Kasumi-1 (cell line): ENCODE measurements at places on chromosomes 11 and 22.

DNA sequence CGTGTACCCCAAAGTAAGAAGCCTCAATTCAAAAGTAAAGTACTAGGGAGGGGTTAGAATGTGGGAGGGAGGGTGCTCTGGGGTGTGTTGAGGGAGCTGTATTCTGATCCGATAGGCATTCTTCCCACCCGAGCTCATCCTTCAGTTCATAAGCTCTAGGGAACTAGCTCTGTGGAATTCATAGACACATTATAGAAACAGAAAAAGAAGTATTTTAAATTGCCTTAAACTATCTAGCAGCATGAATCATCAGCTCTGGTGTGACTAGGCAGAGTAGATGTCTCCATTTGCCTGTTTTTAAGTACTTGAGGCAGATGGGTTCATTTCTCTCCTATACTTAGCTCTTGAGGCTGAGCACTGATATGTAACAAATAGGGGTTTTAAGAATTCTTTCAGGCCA, 7.3 kb upstream of the SGSM3 start:
- no peak for DNase-seq

DNA sequence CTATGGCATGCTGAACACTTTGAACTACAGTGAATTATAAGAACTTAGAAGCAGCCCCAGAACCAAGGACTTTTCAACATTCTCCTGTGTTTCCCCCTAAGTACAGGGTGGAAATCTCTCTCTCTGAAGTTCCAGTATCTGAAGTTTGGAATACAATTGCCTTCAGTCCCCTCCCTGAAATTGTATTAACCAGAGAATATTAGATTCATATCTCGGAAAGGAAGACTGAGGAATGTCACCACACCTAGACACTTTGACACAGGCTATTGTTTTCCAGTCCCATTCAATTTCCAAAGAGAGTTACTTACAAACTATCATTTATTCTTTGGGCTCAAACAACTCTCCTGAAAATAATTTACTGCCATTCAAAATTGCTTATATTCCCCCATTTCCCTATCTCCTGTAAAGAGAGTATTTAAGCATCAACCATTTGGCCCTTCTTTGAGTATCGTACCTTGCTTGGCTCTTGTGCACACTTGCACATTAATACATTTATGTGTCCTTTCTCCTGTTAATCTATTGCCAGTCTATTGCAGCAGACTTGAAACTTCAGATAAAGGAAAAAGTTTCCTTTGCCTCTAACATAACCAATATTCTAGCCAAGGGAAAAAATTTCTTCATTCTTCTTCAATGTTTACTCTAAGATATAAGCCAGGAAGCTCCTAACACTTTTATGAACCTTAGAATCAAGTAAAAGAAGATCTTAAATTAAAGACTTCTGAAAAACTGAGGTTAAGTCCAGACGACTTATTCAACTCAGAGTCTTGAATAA, 402.4 kb upstream of the DDI1 start:
- DNase-seq, result no peak

GRCh38 chr11:113974741-113975470, at the start of gene HTR3A:
HTR3A (plus strand) TSS chr11:113975108; CDS start chr11:113975326, 218 bp downstream.
- no peak for DNase-seq

DNA sequence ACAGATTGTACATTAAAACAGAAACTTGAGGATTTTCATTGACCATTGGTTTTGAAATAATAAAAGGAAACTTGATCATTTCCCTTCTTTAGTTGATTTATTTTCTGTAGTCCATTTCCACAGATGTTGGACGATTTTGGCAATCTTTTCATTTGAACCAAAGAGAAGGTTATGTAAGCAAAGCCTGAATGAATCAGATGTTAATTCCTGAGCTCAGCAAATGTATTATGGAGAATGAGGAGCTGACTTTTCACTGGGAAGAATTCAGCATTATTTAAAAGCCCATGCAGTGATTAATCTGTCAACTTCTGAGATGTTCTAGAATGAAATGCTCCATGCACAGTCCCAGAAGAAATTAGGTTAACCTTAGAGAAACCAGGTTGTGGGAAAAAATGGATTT, 29.0 kb downstream of the ELMOD1 start:
- DNase-seq, result no peak

GRCh38 chr11:86047275-86047991, 21.5 kb downstream of the PICALM start:
- DNase-seq, result no peak

- DNase-seq, result no peak
Observed at GRCh38 chr11:17010851-17011420, 3.3 kb downstream of the PLEKHA7 start.

- DNase-seq, result no peak
Observed at GRCh38 chr11:120067438-120068113, 70.3 kb downstream of the TRIM29 start.

DNA sequence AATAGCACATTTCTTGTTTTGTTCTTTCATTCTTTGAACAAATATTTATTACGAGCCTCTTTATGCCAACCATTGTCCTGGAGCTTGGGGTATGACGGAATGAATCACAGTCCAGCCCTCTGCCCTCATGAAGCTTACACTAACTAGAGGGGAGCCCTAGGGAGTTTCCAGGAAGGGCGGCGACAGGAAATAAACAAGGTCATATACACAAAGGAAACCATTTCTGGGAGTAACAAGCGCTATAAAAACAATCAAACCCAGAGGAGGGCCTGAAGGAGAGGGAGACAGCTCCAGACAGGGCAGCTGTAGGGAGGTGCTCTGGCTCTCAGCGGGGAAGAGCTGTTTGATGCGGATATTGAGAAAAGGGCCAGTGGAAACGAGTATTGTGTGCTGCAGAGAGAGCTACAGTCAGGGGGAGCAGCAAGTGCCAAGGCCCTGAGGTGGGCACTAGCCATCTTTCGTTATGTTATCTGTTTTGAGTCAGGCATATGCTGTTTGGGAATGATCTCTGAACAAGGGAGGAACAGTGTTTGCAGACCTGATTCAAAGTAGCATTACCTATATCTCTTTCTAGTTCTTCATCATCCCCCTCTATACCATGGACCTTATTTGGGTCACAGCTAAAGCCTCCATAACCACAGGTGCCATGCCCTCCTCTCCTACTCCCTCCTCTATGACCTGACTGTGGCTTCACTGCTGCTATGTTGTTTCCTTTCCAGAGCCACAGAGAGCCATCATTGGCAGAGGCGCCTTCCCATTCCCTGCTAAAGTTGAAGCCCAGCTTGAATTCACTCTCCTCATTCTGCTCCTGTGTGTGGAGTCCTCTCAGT, 15.3 kb upstream of the ZBTB16 start:
- no peak for DNase-seq
